ENCODE measurements at places on chromosomes 2 and 18. TPM values are rescaled to one million over a fixed set of nuclear protein-coding genes. Genes with fewer than 3 reads are reported as not detected.
A peak's percentile ranks its signal among the peaks of the same experiment; 100 is the strongest.

The TSN gene
- 96.1 TPM for total RNA-seq

The CGREF1 gene
- 2.1 TPM for total RNA-seq

The ITM2C gene
- 302 TPM for total RNA-seq

The ASB18 gene
- total RNA-seq, result not detected

The PSMA8 gene
- total RNA-seq, result not detected

The TFCP2L1 gene
- 1.9 TPM for total RNA-seq

The CCDC102B gene
- 1.2 TPM for total RNA-seq

- DNase-seq, result no peak
- H3K27me3 ChIP-seq, result no peaks in the 10 kb centered on the region
- H3K4me1 ChIP-seq, result no peaks in the 10 kb centered on the region
- no peaks in the 10 kb centered on the region for H3K36me3 ChIP-seq
- peak overlapping the region; percentile 43 for H3K4me3 ChIP-seq
Observed at GRCh38 chr2:119011910-119012209, 69.9 kb downstream of the MARCO start.

DNA sequence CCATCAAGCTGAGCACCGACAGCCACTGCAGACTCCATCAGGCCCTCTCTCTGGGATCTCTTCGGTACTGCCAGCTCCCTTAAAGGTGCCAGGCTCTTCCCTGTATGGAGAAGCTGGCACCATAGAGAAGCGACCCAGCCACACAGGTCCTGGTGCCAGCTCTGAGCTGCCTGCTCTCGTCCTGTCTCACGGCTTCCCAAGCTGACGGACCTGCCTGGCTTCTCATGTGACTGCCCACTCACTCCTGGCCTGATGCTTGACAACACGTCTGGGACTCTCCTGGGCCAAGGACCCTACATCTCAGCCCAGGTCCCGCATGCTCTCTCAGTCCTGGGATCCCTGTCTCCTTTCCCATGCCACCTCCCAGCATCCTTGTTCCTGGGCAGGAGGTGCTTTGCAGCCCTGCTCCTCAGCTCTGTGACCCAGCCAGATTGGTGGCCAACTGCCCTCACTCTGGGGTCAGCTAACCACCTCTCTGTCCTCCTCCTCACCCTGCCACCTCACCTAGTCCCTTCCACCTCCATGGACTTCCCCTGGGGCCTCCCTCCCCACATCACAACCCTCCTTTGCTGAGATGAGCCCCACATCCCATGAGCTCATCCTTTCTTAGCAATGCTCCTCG is 12.5 kb upstream of the ATOH8 start:
- no peak for DNase-seq
- no peak overlapping the region for H3K27ac ChIP-seq
- H3K27me3 ChIP-seq, result no peaks in the 10 kb centered on the region

DNA sequence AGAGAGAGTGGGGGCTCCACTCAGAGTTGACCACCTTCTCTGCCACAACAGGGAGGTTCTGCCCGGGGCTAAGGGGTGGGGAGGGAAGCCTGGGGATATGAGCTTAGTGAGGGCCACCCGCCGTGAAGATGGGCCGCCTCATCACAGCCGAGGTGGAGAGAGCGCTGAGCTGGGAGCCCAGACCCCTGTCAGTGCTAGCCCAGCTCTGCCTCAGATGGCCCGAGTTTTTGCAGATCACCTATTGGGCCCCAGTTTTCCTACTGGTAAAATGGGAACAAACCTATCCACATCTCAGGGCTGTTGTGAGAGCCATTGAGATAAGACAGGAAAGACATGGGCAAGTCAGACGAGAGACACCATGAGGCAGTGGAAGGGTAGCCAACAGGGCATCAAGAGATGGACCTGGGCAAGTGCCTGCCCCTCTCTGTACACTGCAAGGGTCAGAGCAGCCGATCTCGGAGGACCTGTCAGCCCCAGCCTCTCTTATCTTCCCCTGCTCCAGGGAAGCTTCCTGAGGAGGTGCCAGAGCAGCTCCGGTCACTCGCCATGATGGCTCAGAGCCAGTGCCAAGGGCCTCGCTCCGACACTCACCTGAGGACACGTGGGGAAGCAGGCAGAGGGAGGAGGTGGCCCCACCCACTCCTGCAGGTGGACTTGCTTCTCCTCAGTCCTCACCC is 88.9 kb downstream of the MCFD2 start:
- no peaks in the 10 kb centered on the region for H3K36me3 ChIP-seq
- H3K27me3 ChIP-seq, result no peaks in the 10 kb centered on the region
- no peak for DNase-seq
- no peaks in the 10 kb centered on the region for H3K4me1 ChIP-seq
- H3K4me3 ChIP-seq, result no peak overlapping the region

- H3K4me1 ChIP-seq, result no peaks in the 10 kb centered on the region
- no peak overlapping the region for H3K27ac ChIP-seq
- no peak overlapping the region for H3K4me3 ChIP-seq
- peaks cover 53% of the 10 kb centered on the region for H3K36me3 ChIP-seq
- DNase-seq, result no peak
Observed at GRCh38 chr18:45854036-45854586, 28.6 kb downstream of the SIGLEC15 start.

- H3K27ac ChIP-seq, result no peak overlapping the region
- no peak overlapping the region for H3K4me3 ChIP-seq
- no peaks in the 10 kb centered on the region for H3K27me3 ChIP-seq
- DNase-seq, result no peak
- no peaks in the 10 kb centered on the region for H3K36me3 ChIP-seq
Observed at GRCh38 chr2:5868931-5869330, 176.7 kb downstream of the SOX11 start.

GRCh38 chr2:100987536-100987935 is 14.6 kb upstream of the RPL31 start:
- no peaks in the 10 kb centered on the region for H3K36me3 ChIP-seq
- no peak overlapping the region for H3K4me3 ChIP-seq
- no peak overlapping the region for H3K27ac ChIP-seq

DNA sequence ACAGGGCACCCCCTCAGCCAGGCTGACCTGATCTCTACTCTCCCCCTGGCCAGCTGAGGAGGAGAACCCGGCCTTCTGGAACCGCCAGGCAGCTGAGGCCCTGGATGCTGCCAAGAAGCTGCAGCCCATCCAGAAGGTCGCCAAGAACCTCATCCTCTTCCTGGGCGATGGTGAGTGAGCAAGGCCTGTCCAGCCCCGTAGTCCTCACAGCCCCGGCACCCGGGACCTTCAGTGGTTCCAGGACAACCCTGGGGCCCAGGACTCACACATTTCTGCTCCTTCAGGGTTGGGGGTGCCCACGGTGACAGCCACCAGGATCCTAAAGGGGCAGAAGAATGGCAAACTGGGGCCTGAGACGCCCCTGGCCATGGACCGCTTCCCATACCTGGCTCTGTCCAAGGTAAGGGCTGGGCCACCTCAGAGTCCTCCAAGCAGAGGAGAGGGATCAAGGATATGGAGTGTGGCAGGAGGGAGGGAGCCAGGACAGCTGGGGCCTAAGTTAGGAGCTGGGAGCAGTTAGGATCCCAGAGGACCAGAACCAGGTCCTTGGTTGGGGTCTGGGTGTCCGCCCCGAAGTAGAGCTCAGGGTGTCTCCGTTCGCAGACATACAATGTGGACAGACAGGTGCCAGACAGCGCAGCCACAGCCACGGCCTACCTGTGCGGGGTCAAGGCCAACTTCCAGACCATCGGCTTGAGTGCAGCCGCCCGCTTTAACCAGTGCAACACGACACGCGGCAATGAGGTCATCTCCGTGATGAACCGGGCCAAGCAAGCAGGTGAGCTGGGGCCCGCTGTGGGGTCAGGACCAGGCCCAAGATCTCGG is 555 bp downstream of the ALPI start:
- H3K4me1 ChIP-seq, result no peaks in the 10 kb centered on the region
- peak; percentile 24 for DNase-seq
- no peak overlapping the region for H3K4me3 ChIP-seq
- H3K27me3 ChIP-seq, result no peaks in the 10 kb centered on the region

GRCh38 chr18:52903857-52904256 is 563.9 kb downstream of the DCC start:
- H3K36me3 ChIP-seq, result no peaks in the 10 kb centered on the region
- H3K4me1 ChIP-seq, result no peaks in the 10 kb centered on the region
